ENCODE measurements at places on chromosomes 1 and 21.
A peak's percentile ranks its signal among the peaks of the same experiment; 100 is the strongest.

DNA sequence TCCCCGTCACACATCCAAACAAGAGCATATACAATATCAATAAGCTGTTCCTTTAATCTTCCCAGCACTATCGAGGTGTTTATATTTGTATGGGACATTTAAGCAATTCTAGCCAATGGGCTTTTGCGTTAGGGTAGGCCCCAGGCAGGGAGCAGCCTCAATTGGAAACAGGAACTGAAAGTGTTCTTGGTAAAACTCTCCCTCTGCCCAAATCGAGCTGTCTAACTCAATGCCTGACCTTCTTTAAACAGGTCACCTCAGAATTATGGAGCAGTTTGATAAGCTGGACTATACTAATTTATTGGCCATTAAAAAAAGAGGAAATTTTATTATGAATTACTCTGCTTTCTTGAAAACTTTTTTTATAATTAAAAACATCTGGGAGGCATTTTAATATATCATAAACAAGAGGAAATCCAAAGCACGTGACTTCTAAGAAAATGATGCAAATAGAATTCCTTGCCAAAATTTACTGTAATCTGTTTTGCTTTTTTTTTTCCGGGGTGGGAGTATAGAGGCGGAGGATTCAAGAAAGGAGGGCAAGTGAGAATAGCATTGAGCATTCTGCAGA, 498.1 kb downstream of the LMO4 start:
- peak; percentile 54 for DNase-seq

GRCh38 chr1:35930593-35931445, at the start of gene AGO3:
AGO3 (plus strand) TSS chr1:35931105; CDS start chr1:35931427, 322 bp downstream.
- peak; percentile 73 for DNase-seq

- no peak for DNase-seq
These were observed 807.1 kb upstream of the PRMT6 start for GRCh38 chr1:106249365-106249764.

- DNase-seq = no peak
These were observed 60.9 kb downstream of the KIF21B start for GRCh38 chr1:200962631-200963030.

DNA sequence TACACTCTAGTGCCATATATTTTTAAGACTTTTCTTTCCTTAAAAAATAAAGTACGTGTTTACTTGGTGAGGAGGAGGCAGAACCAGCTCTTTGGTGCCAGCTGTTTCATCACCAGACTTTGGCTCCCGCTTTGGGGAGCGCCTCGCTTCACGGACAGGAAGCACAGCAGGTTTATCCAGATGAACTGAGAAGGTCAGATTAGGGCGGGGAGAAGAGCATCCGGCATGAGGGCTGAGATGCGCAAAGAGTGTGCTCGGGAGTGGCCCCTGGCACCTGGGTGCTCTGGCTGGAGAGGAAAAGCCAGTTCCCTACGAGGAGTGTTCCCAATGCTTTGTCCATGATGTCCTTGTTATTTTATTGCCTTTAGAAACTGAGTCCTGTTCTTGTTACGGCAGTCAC, 25.2 kb downstream of the PSEN2 start:
- no peak for DNase-seq

DNA sequence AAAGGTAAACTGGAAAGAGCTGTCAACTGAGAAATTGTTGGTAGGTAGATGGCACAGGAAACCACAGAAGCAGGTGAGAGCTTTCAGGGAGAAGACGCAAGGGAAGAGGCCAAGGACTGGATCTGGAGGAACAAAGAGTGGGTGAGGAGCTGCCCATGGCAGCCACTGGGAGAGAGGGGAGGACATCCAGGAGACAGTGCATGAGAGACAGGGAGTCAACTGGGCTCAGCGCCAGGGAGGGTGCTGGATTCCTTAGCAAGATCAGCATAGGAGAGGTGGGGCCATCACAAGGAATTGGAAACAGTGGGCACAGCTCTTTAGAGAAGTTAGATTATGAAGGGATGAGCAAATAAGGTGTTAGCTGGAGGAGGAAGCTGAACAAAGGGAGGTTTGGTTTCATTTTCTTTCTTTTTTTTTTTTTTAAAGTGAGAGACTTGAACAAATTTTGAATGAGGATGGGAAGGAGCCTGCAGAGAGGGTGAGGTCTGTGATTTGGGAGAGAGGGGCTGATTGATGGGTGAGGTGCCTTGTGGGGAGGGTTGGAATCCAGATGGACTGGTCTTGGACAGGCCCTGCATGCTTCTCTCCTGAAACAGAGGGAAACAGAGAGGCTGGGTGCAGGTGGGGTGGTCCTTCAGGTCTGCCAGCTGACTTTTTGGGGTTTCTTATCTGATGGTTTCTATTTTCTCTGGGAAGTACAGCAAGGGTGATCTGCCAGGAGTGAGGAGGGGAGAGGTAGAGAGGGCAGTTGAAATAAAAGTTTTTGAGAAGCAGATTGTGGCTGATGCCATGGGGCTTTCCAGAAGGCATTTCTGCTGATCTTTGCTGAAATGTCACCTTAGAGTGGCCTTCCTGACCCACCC, 5.4 kb downstream of the CYP4B1 start:
- no peak for DNase-seq

- DNase-seq = no peak
These were observed 5.2 kb upstream of the AHDC1 start for GRCh38 chr1:27609210-27609555.

- DNase-seq = no peak
These were observed 15.6 kb downstream of the SMG7 start for GRCh38 chr1:183487674-183488442.

- no peak for DNase-seq
These were observed 213.8 kb downstream of the GRIK1 start for GRCh38 chr21:29726044-29726443.

GRCh38 chr1:50531027-50531426, 107.8 kb upstream of the DMRTA2 start:
- DNase-seq = no peak

GRCh38 chr1:237154157-237154556, 112.2 kb downstream of the RYR2 start:
- DNase-seq = no peak

DNA sequence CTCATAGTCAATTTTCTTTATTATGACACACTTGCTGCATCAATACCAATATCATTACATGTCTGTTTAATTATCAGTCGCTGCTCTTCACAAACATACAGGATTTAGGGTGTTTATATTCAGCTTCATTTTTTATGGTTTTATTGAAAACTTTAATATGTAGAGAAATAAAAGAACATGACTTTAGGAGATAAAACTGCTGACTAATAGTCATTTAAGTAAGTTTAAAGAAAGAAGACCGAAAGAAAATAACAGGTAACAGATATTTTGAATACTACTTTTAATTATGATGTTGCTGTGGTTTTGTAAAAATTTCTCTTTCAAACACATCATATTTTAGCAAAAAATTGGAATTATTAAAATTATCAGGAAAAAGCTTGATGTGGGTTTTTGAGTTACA, 685.1 kb upstream of the BRINP3 start:
- no peak for DNase-seq

GRCh38 chr1:25725482-25725881, 74.5 kb upstream of the SELENON start:
- no peak for DNase-seq

DNA sequence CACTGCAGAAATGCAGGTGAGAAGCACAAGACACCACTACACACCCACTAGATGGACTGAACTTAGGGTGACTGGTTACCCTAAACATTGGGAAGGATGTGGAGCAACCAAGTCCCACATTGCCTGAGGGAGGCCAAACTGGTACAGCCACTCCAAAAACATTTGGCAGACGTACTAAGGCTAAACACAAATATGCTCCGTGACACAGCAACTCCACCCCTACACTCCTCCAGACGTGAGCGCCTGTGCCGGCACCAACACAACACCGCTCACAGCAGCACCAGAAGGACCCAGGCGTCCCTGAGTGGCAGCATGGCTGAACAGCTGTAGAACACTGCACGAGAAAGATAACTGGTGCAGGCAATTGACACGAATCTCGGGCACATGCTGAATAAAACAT, 14.7 kb downstream of the PTTG1IP start:
- DNase-seq = no peak

GRCh38 chr21:33734291-33734690, 92.0 kb downstream of the ITSN1 start:
- DNase-seq = no peak

DNA sequence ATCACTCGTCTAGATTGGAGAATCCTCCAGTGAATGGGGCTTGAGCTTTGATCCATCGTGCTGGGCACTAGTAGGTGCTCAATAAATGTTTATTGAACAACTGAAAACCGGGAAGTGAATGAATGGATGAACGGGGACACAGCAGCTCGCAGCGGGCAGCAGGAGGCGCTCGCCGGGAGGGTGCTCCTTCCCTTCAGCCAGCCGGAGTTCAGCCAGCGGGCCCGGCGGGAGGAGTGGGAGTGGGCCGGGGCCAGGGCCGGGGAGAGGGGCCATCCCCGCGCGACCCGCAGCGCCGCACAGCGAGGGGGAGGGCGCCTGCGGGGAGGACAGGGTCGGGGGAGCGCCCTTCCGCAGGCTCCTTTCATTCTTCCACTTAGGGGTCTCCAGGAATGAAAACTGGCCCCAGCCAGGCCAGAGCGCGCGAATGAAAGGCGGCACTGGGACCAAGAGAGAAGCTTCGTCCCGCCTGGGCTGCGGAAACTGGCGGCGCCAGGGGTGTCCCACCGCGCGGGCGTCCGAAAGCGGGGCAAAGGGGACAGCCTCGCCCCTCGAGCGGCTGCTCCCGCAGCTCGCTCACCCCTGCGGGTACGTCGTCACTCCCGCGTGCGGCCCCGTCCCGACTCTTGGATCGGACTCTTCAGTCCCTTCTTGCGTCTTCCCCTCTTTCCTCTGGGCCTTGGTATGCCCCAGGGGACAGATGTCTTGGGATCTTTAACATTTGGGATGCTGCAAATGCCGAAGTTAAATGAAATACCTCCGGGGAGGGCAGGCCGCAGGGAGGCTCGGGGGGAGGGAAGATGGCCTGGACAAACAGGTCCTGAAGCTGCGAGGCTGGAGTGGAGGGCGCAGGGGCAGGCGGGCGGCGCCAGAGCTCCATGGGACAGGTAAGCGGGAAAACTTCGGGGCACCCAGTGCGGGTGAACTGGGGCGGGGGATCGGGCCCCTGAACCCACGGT, 3.6 kb upstream of the INAVA start:
- DNase-seq = peak; percentile 9

DNA sequence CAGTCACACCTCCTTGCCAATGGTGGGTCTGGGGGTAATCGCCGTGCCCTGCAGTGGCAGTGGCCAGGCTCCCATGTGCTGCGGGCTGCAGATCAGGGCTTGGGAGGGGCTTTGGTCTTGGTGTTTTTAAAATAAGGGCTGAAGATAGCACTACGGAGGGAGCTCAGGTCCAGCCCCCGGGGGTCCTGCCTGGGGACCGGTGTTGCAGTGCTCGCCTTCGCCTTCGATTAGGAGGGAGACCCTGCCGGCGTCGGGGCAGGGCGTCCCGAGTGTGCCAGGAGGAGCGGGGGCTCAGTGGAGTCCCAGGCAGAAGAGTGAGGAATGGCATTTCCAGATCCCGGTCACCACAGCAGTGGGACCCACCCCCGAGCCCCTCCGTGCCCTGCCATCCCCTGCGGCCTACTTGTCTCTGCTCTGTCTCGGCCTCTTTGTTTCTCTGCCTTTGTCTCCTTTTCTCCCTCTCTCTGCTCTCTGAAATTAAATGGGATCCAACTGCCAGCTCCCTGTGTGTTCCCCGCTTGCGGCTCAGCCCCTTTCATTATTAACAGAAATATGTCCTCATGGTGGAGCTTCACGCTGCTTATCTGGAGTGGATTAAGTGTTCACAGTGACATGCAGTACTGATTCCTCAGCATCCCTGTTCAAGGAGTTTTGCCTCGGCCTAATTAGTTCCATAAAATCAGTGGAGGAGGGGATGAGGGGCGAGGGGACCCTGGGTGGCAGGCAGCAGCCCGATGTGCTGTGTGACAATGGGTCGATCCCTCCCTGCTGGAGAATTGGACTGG, 44.4 kb downstream of the DMRTB1 start:
- DNase-seq = no peak

DNA sequence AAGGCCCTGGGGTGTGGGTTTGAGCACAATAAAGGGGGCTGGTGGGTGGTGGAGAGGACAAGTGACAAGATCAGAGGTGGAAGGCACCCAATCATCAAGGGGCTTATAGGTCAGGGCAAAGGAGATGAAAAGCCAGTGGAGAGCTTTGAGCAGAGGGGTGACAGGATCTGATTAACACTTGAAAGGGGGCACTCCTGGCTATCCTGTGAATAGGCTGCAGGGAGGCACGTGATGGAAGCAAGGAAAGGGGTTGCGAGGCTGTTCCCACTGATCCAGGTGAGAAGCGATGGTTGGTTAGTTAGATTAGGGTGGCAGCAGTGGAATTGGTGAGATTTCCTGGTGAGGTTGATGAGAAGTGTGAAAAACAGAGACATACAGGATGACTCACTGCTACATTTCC, 80.6 kb downstream of the WLS start:
- DNase-seq = no peak
